ENCODE measurements at places on chromosomes 2 and 18.

DNA sequence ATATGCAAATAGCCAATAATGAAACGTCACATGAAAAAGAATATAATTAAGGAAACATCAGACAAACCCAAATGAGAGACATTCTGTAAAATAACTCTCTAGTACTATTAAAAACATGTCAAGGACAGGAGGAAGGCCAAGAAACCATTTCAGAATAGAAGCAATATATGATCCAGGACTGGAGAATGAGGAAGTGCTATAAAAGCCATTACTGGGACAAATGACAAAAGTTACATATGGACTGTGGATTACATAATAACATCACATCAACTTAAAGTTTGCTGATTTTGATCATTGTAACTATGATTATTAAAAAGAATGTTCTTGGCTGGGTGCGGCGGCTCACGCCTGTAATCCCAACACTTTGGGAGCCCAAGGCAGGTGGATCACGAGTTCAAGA, 81.3 kb downstream of the CRACDL start:
- no peak for DNase-seq

DNA sequence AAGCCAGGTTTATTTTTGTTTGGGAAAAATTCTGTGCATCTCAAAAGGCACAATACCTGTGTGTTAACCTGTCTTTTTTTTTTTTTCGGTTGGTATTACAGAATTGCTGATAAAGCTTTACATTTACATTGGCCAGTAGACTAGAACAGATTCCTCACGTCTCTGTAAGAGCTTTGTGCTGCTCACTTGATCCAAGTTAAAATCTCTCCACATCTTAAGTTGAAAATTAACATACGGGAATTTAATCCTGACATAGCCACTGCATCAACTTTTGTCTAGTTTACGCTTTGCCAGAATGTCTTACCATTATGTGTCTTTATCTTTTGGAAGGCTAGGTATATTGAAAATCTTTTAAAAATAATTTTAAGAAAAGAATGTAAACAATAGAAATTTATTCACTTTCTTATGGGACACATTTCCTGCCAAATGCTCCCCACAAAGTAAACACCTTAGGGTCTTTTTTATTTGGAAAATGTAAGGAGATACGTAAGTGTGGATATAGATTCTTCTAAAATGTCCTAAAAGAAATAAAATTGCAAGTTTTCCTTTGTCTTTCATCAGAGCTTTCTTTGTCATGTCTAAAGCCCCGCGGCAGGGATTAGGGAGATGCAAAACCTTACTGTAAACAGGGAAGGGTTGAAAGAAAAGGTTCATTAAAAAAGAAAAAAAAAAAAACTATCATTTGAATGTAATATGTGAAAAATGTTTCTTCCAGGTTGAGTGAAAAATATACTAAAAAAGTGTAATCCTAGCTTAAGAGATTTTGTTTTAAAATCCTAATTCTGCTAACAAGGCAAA, 912.8 kb downstream of the NRXN1 start:
- DNase-seq = no peak

DNA sequence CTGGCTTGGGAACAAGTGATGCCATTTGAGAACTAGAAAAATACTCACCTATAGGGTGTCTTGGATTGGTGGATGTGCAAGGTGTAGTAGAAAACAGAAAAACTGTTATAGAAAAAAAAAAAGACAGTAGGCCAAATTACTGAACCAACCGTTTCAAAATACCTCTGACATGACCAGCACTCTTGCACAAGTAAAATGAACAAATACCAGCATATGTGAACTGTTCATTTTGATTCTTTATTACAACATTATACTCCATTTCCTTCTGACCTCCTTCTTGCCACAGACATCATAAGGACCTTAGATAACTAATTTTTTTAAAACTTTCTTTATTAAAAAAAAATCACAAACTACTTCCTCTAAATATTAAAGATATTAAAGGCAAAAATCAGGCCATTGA, 125.5 kb downstream of the ATAD2B start:
- no peak for DNase-seq

- no peak for DNase-seq
Measured at GRCh38 chr2:201182650-201183364, at the start of gene CASP10. Gene CASP10 (plus strand): TSS chr2:201183141. CDS start chr2:201185778, 2,637 bp downstream.

GRCh38 chr2:239175181-239175580, 225.6 kb downstream of the HDAC4 start:
- DNase-seq = no peak

Data from posterior cingulate gyrus (tissue), 11 donors.